SK-N-SH (cell line): ENCODE measurements at places on chromosomes 16 and 17. TPM values are rescaled to one million over a fixed set of nuclear protein-coding genes. Genes with fewer than 3 reads are reported as not detected.

The SECTM1 gene
- 2.1 and 3.8 TPM in 2 replicates for polyA plus RNA-seq

The KRTAP2-2 gene
- polyA plus RNA-seq, result not detected in 2 replicates

The PSMD11 gene
- polyA plus RNA-seq, result 63.1 and 81.9 TPM in 2 replicates

The HOXB7 gene
- not detected in 2 replicates for polyA plus RNA-seq

The ABR gene
- polyA plus RNA-seq, result 86.1 and 117 TPM in 2 replicates

The DOC2A gene
- 10.3 and 10.4 TPM in 2 replicates for polyA plus RNA-seq

The TERF2IP gene
- 31.6 and 32.0 TPM in 2 replicates for polyA plus RNA-seq

The HEATR3 gene
- 10.1 and 12.9 TPM in 2 replicates for polyA plus RNA-seq

The YBX2 gene
- polyA plus RNA-seq, result 0.36 and 0.54 TPM in 2 replicates

The PIRT gene
- polyA plus RNA-seq, result not detected in 2 replicates

The PPL gene
- polyA plus RNA-seq, result 16.8 and 24.6 TPM in 2 replicates

The SNAI3 gene
- 0.03 and 0.18 TPM in 2 replicates for polyA plus RNA-seq

GRCh38 chr17:28511858-28512461 is 5.8 kb downstream of the FOXN1 start:
- H3K4me1 ChIP-seq, result no peaks in the 10 kb centered on the region
- no peak overlapping the region for H3K4me3 ChIP-seq
- peaks cover 38% of the 10 kb centered on the region for H3K27me3 ChIP-seq
- H3K27ac ChIP-seq, result no peak overlapping the region
- no peaks in the 10 kb centered on the region for H3K36me3 ChIP-seq

GRCh38 chr16:30380803-30381208 is 1.6 kb downstream of the SEPTIN1 start:
- DNase-seq, result no peak
- H3K4me3 ChIP-seq, result no peak overlapping the region

DNA sequence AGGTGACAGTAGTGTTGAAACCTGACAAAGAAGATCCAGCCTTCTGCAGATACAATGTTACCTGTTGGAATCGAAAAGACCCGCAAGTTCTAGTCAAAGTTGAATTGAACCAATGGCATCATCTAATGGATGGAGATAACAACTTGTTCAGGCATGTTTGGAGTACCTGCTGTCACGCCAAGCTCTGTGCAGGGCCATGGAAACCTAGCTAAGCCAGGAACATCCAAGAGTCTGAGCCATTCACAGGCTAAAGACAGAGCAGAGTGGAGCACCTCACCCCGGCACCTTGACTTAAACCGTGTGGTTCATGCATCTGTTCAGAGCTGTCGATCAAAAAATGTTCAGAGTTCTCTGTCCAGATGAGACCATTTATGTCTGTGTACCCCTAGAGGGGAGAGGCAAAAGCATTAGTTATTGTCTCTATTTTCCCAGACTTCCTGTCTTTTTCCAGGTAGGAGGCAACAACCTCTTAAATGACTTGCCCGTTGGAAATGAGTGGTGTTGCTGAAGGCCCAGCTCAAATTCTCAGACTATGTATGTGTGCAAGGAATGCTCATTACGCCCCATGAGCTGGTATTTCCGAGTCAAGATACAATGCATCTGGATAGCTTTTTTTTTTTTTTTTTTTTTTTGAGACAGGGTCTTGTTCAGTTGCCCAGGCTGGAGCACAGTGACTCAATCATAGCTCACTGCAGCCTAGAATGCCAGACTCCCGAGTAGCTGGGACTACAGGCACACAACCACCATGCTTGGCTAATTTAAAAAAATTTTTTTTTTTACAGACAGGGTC is 44.9 kb upstream of the XYLT1 start:
- no peak overlapping the region for H3K4me3 ChIP-seq
- H3K27me3 ChIP-seq, result no peaks in the 10 kb centered on the region
- H3K36me3 ChIP-seq, result no peaks in the 10 kb centered on the region
- H3K4me1 ChIP-seq, result peaks cover 4% of the 10 kb centered on the region; the same call in 1 of the 2 replicates
- no peak for DNase-seq
- H3K27ac ChIP-seq, result peak overlapping the region; percentile 99

GRCh38 chr16:70659546-70659945 is 13.2 kb downstream of the IL34 start:
- H3K27ac ChIP-seq, result no peak overlapping the region
- H3K4me1 ChIP-seq, result no peaks in the 10 kb centered on the region
- H3K27me3 ChIP-seq, result no peaks in the 10 kb centered on the region
- peaks cover 6% of the 10 kb centered on the region for H3K36me3 ChIP-seq
- no peak overlapping the region for H3K4me3 ChIP-seq
- DNase-seq, result peak; percentile 36

DNA sequence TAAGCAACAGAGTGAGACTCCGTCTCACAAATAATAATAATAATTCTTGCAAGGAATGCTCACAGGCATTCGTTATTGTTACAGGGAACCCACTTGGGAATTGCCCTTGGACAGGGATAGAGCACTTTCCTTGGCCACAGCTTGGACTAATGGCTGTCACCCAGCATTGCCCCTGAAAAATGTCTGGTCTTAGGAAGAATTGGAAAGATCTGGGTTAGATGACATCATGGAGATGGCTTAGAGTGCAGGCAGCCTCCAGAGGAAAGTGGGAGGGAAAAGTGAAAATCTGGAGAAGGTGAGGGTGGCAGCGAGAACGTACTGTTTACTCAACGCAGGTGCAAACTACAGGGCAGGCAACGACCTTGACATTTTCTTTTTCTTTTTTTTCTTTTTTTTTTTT is 59.3 kb upstream of the MRTFB start:
- H3K4me1 ChIP-seq, result 0 out of 2 replicates have a peak, but pooled peaks cover 11% of the 10 kb centered on the region
- no peak overlapping the region for H3K27ac ChIP-seq
- no peak overlapping the region for H3K4me3 ChIP-seq
- DNase-seq, result no peak
- no peaks in the 10 kb centered on the region for H3K36me3 ChIP-seq

GRCh38 chr16:2468725-2469398 is 2.2 kb upstream of the NTN3 start:
- DNase-seq, result peak; percentile 89
- H3K4me3 ChIP-seq, result peak overlapping the region; percentile 51
- H3K27ac ChIP-seq, result no peak overlapping the region
- no peaks in the 10 kb centered on the region for H3K27me3 ChIP-seq
- H3K4me1 ChIP-seq, result peaks cover 6% of the 10 kb centered on the region; the same call in 1 of the 2 replicates

- peaks cover 19% of the 10 kb centered on the region for H3K36me3 ChIP-seq
- H3K4me1 ChIP-seq, result peaks cover 43% of the 10 kb centered on the region; the same call in 1 of the 2 replicates
- H3K27me3 ChIP-seq, result no peaks in the 10 kb centered on the region
- H3K4me3 ChIP-seq, result peak overlapping the region; percentile 86
- no peak for DNase-seq
These were observed 670 bp downstream of the RPS2 start for GRCh38 chr16:1963806-1964505.

DNA sequence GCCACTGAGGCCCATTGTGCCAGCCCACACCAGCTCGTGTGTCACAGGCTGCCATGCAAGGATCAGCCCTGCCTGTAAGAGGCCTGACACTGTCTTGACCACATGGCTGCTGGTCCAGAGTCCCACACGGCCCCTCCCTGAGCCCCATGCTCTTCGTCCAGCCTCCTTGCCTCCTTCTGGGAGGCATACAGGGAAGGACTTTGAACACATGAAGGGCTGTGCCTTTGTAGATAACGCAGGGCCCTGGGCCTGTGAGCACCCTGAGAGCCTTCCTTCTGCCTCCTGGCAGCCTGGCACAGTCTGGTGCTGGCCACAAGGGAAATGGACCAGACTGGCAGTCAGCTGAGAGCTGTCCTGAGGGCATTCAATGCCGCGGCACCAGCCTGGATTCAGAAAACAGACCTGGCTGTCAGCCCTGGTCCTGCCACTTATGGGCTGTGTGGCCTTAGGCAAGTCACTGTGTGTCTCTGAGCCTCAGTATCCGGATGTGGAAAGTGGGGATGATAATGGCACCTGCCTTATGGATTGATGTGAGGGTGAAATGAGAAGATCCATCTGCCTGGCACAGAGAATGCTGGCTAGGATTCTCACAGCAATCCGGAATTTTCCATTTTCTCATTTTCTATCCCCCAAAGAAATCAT is 19.2 kb upstream of the SPNS2 start:
- H3K4me3 ChIP-seq, result no peak overlapping the region
- H3K4me1 ChIP-seq, result no peaks in the 10 kb centered on the region
- H3K36me3 ChIP-seq, result no peaks in the 10 kb centered on the region
- DNase-seq, result no peak
- H3K27me3 ChIP-seq, result no peaks in the 10 kb centered on the region
- no peak overlapping the region for H3K27ac ChIP-seq

GRCh38 chr17:63635787-63636186 is 13.6 kb downstream of the MAP3K3 start:
- no peaks in the 10 kb centered on the region for H3K27me3 ChIP-seq
- H3K4me1 ChIP-seq, result no peaks in the 10 kb centered on the region; the same call in 1 of the 2 replicates
- no peak overlapping the region for H3K4me3 ChIP-seq
- no peak overlapping the region for H3K27ac ChIP-seq
- DNase-seq, result no peak

DNA sequence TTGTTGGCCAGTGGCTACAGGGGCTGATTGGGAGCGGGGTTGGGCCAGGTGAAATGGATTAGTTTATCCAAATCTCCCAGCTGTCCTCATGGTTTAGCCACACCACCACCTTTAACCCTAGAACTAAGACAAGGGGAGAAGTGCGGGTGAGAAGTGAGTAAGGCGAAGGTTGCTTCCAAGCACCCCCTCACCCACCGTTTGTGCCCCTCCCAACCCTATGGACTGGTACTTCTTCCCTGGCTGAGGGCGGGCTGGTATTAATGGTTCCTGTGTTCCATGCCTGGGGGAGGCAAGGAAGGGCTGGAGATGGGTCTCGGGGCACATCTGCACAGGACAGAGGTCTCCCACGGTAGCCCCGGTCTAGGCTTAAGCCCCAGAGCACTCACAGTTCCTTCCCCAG is 25.1 kb downstream of the NT5M start:
- no peaks in the 10 kb centered on the region for H3K36me3 ChIP-seq
- DNase-seq, result no peak
- H3K4me3 ChIP-seq, result no peak overlapping the region

DNA sequence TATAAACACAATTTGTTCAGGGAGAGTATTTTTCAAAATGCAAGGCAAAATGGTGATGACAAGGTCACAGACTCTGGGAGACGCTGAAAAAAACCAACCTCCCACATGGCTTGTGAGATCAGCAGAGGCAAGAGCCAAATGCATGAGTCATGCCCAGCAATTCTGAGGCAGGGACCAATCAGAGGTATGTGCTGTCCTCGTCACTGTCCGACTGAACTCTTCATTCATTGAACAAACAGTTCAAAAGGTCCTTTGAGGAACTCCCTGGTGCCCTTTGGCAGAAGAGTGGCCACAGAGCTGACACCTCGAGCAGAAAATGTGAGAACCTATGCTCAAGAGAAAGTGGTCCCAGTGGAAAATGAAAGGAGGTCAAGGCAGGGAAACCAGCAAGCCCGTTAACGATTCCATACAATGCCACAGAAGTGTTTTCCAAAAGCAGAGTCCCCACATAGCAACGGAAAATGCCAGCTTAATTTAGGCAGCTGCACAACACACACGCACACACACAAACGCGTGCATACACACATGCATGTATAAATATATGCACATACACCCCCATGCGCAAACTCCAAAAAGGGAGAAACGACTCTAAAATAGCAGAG is 50.9 kb downstream of the CDH11 start:
- H3K4me1 ChIP-seq, result peaks cover 4% of the 10 kb centered on the region
- no peaks in the 10 kb centered on the region for H3K27me3 ChIP-seq
- H3K27ac ChIP-seq, result peak overlapping the region; percentile 95
- peak; percentile 15 for DNase-seq
- H3K36me3 ChIP-seq, result peaks cover 7% of the 10 kb centered on the region; the same call in 1 of the 2 replicates

DNA sequence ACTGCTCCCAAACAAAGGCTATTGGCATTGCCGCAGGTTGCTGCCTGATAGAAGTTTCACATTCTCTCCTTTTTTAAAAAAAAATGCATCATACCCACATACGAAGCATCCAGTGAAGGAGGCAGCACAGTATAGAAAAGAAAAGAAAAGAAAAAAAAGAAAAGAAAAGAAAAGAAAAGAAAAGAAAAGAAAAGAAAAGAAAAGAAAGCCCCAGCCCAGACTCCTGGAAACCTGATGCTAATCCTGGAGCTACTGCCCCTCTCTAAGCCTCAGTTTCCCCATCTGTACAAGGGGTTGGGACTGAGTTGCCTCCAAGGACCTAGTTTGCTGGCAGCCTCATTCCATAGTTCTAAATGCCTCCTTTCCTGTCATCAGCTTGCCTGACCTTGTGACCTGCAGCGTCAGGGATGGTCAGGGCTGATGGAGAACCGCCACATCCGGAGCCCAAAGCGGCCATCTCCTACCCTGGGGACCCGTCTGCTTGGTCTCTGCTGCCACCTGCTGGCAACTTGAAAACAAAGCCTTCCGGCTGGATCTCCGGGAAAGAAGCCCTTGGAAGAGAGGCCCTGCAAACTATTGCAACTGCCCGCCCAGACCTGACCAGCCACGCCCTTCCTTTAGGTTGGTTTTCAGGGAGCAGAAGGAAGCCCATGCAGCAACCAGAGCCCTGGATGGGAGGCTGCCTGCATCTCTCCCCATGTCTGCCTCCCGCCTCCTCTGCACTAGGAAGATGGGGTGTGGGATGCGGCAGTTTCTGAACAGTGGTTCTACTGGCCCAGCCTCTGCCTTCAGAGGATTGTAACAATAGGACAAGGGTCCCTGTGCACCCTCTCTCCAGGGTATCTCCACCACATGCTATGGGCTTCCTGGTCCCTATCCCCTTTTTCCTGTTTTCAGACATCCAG is 13.0 kb downstream of the AIPL1 start:
- peaks cover 55% of the 10 kb centered on the region for H3K27me3 ChIP-seq
- H3K4me1 ChIP-seq, result no peaks in the 10 kb centered on the region
- H3K27ac ChIP-seq, result no peak overlapping the region

GRCh38 chr17:62963296-62963695 is 2.7 kb upstream of the TANC2 start:
- peaks cover 4% of the 10 kb centered on the region; the same call in 1 of the 2 replicates for H3K4me1 ChIP-seq
- peak overlapping the region; percentile 56 for H3K27ac ChIP-seq
- H3K36me3 ChIP-seq, result no peaks in the 10 kb centered on the region

DNA sequence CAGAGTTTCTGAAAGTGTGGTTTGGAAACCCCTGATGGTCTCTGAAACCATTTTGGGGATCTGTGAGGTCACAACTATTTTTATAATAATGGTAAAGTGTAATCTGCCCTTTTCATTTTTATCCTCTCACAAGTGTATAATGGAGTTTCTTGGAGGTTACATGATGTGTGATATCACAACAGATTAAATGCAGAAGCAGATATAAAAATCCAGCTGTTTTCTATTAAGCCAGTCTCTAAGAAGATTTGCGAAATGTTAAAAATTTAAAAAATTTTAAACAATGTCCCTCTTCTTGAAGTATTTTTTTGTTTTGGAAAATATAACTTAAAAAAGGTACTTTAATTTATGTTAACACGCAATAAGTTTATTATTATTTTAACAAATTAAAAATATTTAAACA is 48.7 kb downstream of the RPGRIP1L start:
- no peak overlapping the region for H3K27ac ChIP-seq
- no peak overlapping the region for H3K4me3 ChIP-seq

- H3K27ac ChIP-seq, result no peak overlapping the region
- H3K4me1 ChIP-seq, result no peaks in the 10 kb centered on the region
- H3K27me3 ChIP-seq, result no peaks in the 10 kb centered on the region
These were observed 421.1 kb upstream of the C16orf82 start for GRCh38 chr16:26645614-26646013.
